ENCODE measurements at places on chromosomes 11 and 22.

DNA sequence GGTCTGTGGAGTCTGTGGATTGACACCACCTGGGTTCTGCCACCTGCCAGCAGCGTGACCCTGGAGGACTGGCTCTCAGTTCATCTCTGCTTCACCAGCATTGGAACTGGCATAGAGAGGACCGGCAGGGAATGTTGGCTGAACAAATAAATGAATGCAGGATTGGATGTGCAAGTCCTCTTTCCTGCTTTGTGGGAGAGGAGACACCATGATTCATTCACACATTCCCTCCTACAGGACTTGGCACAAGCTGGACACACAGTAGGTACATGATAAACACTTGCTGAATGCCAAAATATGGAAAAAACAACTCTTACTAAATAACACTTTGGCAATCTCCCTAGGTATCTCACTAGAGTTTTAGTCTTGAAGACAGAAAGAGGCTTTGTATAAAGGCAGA is 116.6 kb upstream of the NARS2 start:
- DNase-seq: no peak

GRCh38 chr22:43820651-43821305 is 8.7 kb upstream of the EFCAB6 start:
- DNase-seq: no peak

DNA sequence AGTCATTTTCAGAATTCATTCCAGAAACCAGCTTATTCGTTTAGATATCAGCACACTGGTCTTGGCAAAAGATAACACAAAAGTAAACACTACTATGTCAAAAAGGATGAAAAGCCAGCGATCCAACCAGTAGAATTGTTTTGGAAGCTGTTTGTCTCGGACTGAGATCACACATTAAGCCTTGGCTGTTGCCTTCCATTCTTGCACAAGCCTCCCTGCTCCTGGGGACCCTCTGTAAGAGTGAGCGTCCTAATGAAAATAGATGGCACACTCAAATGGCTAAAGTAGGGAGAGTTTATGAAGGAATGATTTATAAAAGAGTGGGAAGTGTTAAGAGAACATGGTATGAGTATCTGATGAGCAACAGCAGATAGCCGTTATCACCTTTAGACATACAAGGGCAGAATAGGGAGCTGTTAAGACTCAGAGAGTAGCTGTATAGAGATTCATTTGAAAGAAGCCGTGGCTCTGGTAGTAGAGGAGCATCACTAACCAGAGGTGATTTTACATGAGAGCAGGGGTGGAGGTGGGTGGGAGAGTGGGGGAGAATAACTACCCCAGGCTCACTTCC is 25.2 kb downstream of the PDE3B start:
- no peak for DNase-seq

DNA sequence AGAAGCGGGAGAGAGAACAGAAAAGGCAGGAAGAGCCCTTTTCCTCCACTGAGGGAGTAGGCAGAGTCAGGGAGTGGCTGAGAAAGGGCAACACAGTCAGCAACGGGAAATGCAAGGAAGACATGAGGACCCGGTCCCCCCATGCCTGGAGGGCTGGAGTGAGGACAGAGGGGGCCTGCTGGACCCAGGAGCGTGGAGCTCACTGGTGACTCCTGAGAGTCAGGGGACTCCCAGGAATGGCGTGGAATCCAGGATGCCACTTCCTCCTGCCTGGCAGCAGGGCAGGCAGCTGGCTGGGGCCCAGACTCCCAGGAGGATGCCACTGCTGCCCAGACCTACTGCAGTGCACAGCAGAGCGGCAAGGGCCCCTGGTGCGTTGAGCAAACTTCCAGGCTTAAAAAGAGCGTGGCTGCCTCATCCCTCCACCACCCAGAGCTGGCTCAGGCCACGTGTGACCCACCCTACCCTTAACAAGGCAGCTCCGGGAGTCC is 11.3 kb downstream of the C11orf21 start:
- no peak for DNase-seq

- no peak for DNase-seq
These were observed 38.0 kb downstream of the CDKN1C start for GRCh38 chr11:2847561-2847960.

DNA sequence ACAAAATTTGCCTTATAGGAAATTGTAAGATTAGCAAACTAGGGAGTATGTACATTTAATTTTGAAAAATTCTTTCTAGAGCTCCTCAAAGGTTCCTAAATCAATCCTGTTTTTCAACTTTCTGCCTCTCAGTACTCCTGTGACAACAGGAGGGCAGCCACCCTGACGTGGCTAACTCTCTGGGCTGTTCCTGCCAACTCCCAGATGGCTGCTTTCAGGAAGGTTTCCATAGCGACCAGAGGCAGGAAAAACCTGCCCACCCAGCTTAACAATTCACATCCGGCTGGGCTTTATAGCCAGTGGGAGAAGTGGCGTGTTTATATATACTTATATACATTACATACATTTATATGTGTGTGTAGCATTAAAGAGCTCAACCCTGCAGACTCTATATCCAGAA is 26.5 kb downstream of the SGSM3 start:
- DNase-seq: no peak

GRCh38 chr11:107043242-107044006 is 25.1 kb upstream of the GUCY1A2 start:
- DNase-seq: no peak

DNA sequence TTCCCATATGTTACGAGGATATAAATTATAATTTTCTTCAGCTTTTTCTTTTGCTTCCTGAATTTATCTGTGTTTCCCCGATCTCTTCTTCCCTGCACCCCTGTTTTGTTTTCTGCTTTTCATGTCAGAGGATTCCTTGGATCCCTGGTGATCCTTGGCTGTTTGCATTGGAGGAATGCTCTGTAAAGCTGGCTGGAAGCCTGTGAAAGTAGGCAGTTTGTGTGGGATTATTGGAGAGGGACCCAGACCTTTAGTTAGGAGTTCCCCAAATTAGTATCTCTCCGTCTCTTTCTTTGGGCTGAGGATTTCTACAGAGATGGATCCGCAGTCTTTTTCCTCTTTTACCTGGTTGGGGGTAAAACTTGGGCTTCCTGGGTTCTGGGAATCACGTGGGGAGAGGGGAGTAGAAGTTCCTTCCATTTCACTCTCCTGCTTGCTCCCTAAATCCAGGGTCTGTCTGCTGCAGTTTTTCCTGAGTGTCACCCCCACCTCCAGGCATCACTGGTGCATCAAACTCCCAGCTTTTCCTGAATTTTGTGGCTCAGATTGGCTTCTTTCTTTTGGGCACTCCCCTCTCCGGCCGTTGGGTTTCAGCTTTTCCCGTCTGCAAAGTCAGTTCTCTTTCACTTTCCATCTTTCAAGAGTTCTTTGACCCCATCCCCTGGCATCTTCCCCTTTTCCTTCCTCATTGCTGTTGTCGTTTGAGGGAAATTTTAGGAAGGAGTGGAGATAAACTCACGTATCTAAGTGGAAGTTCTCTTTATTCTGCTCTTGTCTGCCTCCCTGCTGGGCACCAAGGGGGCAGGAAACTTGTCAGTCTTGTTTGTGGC is 79.1 kb upstream of the ALX4 start:
- DNase-seq: no peak

DNA sequence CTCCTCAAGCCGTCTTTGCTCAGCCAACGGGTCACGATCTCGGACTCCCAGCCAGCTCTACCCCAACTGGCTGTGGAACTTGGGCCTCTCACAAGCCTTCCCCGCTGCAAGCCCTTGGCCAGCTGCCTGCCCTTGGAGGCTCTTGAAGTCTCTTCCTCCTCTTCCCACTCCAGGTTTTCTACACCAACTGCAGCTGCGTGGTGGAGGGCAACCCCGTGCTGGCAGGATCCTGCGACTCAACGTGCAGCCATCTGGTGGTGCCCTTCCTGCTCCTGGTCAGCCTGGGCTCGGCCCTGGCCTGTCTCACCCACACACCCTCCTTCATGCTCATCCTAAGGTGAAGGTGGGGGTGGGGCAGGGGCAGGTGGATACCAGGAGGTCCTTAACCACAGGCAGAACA is 40.5 kb upstream of the TPBGL start:
- DNase-seq: no peak

DNA sequence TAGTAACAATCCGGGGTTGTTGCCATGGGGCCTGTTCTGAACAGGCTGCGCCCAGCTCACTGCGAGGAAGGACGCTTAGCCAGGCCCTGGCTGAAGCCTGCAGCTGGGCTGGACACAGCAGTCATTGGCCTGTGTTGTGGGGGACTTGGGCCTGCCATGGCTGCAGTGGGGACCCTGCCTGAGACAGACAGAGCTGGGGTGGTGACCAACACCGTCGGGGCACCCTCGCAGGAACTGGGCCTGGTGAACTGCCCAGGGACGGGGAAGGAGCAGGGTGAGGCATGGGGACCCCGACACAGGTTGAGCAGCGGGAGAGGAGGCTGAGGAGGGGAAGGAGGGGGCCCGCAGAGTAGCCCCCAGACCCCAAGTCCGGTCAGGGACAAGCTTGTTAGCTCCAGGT is 8.9 kb downstream of the PHLDA2 start:
- DNase-seq: no peak

- no peak for DNase-seq
These were observed 37.8 kb downstream of the TSPAN18 start for GRCh38 chr11:44764583-44764982.

GRCh38 chr22:32823024-32823730 is 21.7 kb downstream of the TIMP3 start:
- DNase-seq: no peak

DNA sequence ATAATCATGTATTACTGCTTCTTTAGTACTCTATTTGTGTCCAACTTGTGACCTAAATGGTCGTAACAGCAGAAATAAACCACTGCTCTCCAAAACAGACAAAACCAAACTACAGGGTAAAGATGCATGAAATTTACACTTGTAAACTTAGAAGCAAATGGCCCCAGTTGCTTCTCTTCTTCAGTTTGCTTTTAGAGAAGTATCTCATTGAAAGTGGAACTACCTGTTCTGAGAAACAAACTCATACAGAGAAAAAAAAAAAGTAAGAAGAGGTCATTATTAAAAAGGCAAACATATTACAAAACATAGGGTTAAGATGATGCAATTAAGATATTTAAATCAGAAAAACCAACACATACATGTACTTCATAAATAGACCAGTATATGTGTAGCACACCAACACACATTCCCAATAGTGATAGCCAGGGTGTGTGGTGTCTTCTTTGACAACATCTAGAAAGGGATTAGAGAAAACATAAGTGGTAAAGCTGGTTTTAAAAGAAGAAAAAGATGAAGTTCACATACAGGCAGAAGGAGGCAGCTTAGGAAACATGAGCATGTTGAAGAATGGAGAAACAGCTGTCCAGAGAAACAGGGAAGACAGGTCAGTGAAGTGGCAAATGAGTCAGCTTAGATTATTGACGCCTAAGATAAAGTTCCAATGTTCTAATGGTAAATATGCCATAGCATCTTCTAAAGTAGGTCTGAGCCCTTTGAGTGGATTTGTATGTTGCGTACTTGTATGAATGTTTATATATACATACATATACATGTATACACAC is 844.7 kb upstream of the CCDC90B start:
- no peak for DNase-seq

DNA sequence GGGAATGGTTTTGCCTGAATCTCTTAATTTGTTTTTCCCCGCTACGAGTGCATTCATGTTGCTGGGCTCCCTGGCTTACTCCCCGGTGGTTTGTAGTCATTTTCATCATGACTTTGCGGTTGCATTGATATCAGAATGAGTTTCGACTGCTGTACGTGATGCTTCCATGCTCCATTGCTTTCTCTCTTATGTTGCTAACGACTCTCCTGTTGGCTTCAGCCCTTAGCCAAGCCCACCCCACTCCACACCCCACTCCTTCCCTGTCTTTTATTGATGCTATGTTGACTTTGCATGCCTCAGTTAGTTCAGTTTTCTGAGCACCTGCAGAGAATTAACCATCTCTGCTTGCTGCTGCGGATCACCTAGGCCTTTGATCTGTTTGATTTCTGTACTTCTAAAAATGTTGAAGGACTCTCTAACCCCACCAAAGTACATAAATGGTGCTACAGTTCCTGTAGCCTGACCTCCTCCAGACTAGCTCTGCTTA is 65.3 kb downstream of the ARFGAP2 start:
- no peak for DNase-seq

- DNase-seq: no peak
These were observed 216.1 kb upstream of the NTM start for GRCh38 chr11:131154351-131154750.

DNA sequence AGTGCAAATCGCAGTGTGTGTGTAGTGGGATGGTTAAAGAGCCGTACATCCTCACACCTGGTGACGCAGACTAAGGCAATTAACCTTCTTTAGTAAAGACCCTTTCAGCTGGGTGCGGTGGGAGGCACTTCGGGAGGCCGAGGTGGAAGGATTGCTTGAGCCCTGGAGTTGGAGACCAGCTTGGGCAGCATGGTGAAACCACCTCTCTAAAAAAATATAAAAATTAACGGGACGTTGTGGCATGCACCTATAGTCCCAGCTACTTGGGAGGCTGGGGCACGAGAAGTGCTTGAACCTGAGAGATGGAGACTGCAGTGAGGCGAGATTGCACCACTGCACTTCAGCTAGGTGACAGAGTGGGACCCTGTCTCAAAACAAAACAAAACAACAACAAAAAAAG is 31.5 kb downstream of the ZBTB16 start:
- no peak for DNase-seq

GRCh38 chr22:25347752-25348102 is 128.3 kb downstream of the CRYBB2 start:
- no peak for DNase-seq

DNA sequence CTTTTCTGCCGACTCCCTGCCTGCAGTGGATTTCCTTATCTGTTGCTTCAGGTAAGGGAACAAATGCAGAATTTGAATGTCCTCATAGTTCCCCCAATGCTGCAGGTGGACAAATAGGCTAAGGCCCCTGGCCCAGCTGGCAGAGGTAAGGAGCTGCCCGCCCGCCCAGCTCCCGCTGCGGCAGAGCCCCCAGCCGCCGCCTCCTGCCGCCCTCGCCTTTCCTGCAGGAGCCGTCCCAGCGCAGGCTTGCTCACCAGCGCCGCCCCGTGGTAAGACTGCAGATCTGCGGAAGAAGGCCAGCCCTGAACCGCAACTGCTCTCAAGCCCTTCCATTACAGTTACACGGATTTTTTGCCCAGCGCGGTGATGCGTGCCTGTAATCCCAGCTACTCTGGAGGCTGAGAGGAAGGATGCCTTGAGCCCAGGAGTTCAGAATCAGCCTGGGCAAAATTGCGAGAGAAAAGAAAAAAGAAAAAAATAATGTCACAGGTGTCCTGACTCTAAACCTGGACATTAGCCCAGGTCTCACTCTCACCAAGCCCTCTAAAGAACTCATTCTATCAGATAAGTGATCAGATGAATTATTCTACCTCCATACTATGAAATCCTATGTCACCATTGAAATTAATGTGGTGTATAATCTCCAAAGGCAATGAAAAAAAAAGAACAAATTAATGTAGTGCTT is 51.2 kb upstream of the EMID1 start:
- peak; percentile 47 for DNase-seq

DNA sequence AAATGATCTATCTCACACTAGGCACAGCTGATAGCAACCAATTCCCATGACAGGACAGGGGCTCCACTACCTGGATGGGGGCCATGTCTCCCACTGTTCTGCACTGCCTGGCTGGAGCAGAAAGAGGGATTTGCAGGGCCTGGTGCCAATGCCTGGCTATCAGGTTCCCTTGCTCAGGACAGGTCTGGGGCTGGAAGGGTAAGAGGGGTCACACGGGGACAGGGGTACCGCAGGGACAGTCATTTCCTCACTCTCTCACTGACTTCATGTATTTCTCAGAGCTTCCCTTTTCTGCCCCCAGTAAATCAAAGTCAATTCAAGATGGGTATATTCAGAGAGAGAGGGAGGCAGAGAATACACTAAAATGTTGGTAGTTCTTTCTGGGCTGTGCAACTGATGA is 119.1 kb upstream of the CSNK2A3 start:
- no peak for DNase-seq

Data from effector CD4-positive, alpha-beta T cell (primary cell).